ENCODE measurements at places on chromosomes 4 and X. TPM values are rescaled to one million over a fixed set of nuclear protein-coding genes. Genes with fewer than 3 reads are reported as not detected.

DNA sequence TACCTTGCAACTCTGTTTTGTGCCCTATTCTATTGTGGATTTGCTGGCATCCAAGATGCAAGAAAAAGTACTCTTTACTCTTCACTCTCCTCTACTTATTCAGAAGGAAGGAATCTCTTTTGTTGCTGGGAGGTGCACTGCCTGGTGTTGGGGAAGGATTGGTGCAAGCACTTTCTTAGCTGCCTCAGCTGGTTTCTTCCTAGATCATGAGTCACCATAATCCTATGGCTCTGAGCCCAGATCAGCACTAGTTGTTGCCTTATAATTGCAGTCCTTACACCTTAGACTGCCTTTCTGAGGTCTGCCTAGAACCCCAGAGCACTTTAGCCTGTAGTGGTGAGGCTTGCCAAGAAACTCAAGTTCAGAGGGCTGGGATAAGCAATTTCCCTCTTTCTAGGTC lies 37.0 kb upstream of the CT83 start:
- no peak for DNase-seq

DNA sequence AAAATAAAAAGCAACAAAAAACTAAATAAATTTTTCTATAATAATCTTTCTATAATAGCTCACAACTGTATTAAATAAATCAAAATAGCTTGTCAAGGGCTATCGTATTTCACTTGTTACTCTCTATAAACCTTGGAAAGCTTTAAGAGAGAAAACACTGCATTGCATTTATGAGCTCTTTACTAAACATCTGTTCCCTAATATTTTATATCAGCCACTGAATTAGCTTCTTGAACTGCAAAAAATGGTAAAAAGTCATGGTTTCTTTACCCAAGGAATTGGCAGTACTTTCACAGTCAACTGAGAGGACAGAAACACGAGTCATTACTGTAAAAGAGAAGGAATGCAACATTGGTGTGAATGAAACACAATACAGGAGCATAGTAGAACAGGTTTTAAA lies 671.2 kb downstream of the PCDH18 start:
- DNase-seq, result no peak

- DNase-seq, result no peak
These were observed 17.1 kb downstream of the DAPP1 start for GRCh38 chr4:99833756-99834155.

GRCh38 chrX:68895778-68896177 lies 67.0 kb downstream of the EFNB1 start:
- no peak for DNase-seq

- no peak for DNase-seq
These were observed 46.9 kb upstream of the SYTL5 start for GRCh38 chrX:37959212-37960021.

GRCh38 chrX:44178274-44179053 lies 165.0 kb downstream of the EFHC2 start:
- DNase-seq, result no peak

- DNase-seq, result no peak
These were observed 13.0 kb downstream of the SASH3 start for GRCh38 chrX:129792586-129793291.

- peak; percentile 19 for DNase-seq
These were observed 27.1 kb downstream of the CFAP299 start for GRCh38 chr4:80362578-80363181.

DNA sequence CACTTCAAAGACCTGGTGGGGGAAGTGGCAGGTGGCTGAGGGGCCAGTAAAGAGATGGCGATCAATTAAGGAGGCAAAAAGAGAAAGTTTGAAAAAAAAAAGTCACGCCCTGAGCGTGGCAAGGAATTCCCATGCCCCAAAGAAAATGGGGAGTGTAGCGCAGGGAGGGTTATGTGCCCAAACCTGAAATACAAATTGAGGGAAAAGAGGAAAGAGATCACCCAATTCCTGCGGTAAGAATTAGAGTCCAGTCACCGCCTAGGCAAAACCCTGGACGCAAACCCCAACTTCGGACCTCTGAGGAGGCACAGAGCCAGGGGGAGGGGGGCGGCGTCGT lies 595 bp downstream of the ENOX2 start:
- no peak for DNase-seq

DNA sequence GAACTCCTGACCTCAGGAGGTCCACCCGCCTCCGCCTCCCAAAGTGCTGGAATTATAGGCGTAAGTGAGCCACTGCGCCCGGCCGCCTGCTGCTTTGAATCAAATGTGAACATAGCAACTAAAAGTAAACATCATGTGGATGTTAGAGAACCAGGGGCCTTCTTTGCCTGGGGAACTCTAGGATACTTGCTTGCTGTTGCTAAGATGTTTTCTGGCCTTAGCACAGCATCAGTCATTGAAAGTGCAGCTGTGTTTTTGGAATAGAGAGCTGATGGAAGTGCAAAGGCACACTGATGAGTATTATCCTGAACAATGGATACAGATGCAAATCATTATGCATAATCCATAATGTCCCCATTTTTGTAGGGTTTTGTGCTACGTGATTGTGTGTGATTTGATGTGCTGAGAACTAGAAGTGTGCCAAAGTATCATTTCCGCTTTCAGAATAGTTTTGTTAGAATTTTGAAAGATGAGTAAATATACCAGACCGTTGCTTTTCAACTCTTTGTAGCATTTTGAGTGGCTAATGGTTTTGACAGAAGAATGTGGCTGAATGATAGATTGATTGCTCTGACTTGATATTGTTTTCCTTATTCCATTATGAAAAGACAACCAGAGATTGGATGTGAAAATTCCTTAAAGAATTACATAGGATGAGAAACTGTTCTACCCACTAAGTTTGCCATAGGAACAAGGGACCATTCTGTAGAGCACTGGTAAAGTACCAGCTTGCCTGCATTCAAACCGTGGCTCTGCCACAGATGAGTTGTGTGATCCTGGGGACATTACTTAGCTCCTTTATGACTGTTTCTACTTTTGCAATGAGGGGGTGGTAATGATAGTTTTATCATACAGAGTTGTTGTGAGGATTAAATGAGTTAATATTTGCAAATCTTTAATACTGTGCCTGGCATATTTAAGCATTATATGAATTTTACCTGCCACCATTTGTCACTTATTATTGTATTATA lies 74.7 kb downstream of the REPS2 start:
- DNase-seq, result no peak

DNA sequence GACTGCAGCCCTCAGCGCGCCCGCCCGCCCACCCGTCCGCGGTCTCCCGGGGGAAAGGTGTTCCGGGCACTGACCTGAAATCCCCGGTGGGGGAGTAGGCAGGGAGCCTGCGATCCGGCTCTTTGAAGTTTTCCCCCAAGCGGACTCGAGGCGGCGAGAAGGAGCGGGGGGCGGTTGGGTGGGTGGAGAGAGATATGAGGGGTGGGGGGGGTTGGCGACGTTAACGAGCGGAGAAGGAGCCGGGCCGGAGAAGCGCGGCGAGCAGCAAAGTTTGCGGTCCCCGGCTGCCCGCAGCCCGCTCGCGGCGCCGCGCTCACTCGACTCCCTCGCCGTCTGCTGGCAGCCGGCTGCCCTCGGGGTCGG lies 636 bp downstream of the BCOR start:
- DNase-seq, result no peak

GRCh38 chr4:118790544-118790943 lies 45.4 kb downstream of the SEC24D start:
- no peak for DNase-seq

GRCh38 chrX:115690511-115691216 lies 129.7 kb downstream of the PLS3 start:
- peak; percentile 69 for DNase-seq

- no peak for DNase-seq
These were observed 97.0 kb upstream of the LDB2 start for GRCh38 chr4:16995451-16995850.

GRCh38 chr4:129682586-129682985 lies 586.6 kb downstream of the C4orf33 start:
- no peak for DNase-seq

DNA sequence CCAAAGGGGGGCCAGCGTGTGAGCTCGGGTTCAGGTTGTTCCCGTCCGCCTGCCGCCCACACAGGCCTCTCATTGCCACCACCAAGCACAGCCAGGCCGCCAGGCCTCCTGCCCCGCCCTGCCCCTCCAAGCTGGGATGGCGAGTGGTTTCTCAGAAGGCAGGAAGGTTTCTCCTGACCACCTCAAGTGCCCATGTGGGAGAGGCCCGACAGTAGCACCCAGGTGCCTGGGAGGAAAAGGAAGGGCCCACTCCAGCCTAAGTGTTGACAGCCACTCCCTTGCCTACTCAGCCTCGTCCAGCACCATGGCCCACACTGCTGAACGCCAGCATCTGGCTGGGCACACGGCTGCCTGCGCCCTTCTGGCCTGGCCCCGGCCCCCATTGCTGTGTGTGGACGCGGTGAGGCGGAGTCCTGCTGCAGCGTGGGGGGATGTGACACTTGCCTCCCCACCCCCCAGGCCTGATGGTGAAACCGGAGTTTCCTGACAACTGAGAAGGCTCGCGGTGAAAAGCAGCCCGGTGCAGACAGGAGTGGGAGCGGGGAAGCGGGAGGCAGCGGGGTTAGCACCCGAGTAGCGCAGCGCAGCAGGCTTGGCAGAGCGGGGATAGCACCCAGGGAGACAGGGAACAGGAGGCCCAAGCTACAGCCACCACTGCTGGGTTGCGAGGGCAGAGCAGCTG lies 19.2 kb downstream of the FLNA start:
- no peak for DNase-seq

GPR34 gene
- 0.09 TPM for polyA plus RNA-seq

UGT2B10 gene
- polyA plus RNA-seq, result 0.12 TPM

TREX2 gene
- polyA plus RNA-seq, result 1.2 TPM

CACNA1F gene
- not detected for polyA plus RNA-seq

UGT2A1 gene
- polyA plus RNA-seq, result not detected

SERPINA7 gene
- not detected for polyA plus RNA-seq

OPHN1 gene
- 2.0 TPM for polyA plus RNA-seq

HMGB2 gene
- 108 TPM for polyA plus RNA-seq

TMEM271 gene
- not detected for polyA plus RNA-seq

PSAPL1 gene
- 0.05 TPM for polyA plus RNA-seq

Measured in A549 (cell line).